ENCODE measurements at places on chromosomes 12 and 14.

- no peak for DNase-seq
Observed at GRCh38 chr12:6471989-6472360, 1.5 kb upstream of the VAMP1 start.

GRCh38 chr14:98176892-98177291, 1095.1 kb downstream of the BCL11B start:
- no peak for DNase-seq

DNA sequence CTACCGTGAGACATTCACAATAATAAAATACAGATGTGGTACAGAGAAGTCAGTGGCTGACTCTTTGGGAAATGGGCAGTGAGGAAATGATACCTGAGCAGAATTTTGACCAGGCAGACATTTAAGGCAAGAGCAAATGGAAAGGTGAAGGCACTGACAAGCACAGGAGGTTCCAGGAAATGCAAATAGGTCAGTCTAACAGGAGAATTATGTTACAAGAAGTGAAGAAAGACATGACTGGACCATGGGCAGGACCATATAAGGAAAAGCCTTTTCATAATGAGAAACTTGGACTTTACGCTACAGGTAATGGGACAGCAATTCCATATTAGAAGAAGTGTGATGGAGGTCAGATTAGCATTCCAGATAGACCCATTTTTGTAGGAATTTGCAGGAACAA, 338.9 kb downstream of the PDZRN4 start:
- DNase-seq, result no peak

DNA sequence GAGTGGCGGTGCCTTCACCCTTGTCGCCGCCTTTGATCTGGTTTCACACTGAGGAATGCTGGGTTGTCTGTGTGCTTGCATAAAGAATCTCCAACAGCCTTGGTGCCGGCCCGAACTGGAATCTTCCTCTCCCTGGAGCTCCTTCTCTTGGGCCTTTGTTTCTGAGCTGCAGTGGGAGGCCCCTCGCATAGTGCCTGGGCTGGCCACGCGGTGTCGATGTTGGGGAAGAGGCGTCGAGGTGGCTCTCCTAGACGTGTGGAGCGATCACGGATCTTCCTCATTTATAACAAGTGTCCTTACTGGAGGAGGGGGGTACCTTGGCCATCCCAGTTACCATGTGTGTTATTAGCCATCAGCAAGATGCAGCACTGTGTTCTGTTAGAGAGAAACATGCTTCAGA, 60.6 kb downstream of the ADGRD1 start:
- DNase-seq, result no peak

GRCh38 chr14:74771399-74771798, 8.3 kb downstream of the YLPM1 start:
- DNase-seq, result no peak

GRCh38 chr14:75339059-75339458, 60.4 kb downstream of the FOS start:
- DNase-seq, result no peak

DNA sequence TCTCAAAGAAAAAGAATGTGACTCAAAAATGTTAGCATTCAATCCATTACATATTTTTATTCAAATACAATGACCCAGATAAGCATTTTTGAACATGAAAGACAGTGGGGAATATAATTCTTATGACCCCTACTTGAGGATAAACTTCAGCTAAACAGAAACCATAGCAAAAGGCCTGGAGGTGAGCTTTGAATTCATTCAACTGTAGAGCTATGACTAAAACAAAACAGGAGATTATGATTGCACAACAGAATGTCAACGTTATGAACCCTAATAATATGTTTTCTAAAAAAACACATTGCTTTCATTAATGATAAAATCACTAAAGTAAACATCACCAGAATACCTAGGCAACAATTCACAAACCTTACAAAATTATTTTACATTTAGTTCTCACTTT, 27.8 kb downstream of the EFCAB11 start:
- no peak for DNase-seq

DNA sequence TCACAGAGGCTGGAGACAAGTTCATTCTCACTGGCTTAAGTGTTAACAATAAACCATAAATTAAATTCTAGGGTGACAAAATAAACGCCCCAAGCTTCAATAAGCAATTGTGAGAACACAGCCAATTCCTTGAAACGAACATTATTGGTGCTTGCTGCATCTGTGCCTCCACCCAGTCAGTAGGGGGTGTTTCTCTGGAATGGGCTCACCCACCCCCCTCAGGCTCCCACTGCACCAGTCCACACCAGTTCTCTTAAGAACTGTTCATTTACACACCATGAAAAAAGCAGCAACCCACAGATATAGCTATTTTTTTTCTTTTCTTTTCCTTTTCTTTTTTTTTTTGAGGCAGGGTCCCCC, 34.7 kb downstream of the CDC42BPB start:
- DNase-seq, result no peak

DNA sequence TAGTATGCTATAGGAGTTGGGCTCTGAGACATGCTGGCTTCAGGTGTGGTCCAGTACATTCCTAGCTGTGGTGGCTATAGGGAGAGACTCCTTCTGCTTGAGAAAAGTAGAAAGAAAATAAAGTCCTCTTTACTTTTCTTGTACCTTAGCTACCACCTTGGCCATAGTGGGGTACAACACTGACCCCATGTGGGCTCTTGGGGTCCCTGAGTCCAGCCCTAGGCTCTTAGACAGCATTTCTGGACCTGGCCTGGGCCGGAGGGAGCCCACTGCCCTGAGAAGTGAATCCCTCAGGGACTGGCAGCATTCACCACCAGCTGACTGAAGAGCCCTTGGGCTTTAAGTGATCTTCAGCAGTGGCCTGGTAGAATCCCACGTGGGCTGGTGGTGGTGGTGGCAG, 143.1 kb downstream of the SYT10 start:
- no peak for DNase-seq

DNA sequence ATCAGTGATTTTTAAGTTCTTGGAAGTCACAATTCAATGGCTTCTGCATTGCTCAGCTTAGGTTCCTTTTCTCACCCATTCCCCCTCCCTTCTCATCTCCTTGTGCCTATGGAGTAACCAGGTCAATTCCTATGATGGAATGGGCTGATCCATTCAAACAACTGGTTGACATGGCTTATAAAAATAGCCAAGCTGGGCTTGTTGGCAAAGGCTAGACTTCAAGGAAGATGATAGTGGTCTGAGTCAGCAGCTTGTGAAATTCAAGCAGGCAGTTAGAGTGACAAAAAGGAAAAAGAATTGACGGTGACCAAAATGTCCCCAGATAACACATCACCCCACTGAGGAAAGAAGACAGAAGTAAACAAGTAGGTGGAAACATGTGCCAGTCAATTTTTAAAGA, 119.9 kb upstream of the PCED1B start:
- DNase-seq, result peak; percentile 73

All from Panc1 (cell line).